Stimulated activated memory B cell treated with anti-CD40 and anti-IgM and Interleukin-4, amounts not matched to agents 10 μg/mL and 1 μg/mL and 100 μg/mL, for 72 hours (primary cell): ENCODE measurements at places on chromosomes 7 and 10.
A peak's percentile ranks its signal among the peaks of the same experiment; 100 is the strongest.

- peak; percentile 27 for ATAC-seq
Observed at GRCh38 chr7:5626498-5626897, 155.0 kb downstream of the RNF216 start.

DNA sequence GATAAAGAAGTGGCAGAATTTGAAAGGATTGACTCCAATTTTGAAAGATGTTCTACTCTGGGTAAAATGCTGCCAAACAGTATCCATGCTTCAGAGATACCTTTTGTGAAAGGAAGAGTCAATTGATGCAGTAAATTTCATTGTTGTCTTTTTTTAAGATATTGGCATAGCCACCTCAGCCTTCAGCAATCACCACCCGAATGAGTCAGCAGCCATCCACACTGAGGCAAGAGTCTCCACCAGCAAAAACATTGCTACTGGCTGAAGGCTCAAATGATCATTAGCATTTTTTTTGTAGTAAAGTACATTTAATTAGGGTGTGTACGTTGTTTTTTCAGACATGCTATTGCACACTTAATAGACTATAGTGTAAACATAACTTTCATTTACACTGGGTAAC lies 31.7 kb upstream of the CYP26C1 start:
- ATAC-seq: no peak

GRCh38 chr7:90276033-90276728 lies 31.2 kb downstream of the CFAP69 start:
- ATAC-seq: no peak

- no peak for ATAC-seq
Observed at GRCh38 chr7:99731638-99732374, 3.2 kb downstream of the CYP3A7 start.

- no peak for ATAC-seq
Observed at GRCh38 chr10:71999360-72000072, 35.3 kb downstream of the CHST3 start.

DNA sequence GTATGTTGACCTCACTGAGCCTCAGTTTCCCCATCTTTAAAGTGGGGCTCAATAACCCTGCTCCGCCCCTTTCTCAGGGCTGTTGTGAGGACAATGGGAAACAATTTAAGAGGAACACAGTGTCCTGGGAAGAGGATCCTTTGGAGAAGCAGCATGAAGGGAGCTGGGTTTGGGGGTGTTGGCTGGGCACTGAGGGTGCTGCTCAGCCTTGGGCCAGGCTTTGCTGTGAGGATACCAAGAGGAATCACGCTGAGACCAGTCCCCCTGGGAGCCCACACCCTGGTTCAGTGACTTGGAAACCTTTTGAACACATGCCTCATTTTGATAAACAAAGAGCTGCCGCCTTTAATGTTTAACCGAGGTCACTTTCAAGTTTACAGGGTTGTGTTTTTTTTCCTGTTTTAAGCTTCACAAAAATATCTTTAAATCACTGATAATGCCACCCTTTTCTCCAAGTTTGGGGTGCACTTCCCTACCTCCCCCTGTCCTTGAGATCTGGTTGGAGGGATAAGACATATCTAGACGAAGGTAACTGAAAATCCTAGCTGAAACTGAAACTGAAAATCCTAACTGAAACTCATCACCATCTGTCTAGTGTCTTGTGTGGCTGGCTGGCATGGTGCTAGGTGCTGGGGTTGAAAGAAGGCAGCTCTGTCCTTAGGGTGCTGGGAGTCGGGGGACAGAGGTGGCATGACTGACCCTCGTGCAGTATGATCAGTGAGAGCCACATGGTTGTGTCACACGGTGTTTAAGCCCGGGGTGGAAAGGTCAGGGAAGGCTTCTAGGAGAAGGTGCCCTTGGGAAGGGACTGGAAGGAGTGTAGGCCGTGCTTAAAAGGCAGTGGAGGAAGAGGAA lies 27.7 kb downstream of the ZNF775 start:
- peak; percentile 66 for ATAC-seq

DNA sequence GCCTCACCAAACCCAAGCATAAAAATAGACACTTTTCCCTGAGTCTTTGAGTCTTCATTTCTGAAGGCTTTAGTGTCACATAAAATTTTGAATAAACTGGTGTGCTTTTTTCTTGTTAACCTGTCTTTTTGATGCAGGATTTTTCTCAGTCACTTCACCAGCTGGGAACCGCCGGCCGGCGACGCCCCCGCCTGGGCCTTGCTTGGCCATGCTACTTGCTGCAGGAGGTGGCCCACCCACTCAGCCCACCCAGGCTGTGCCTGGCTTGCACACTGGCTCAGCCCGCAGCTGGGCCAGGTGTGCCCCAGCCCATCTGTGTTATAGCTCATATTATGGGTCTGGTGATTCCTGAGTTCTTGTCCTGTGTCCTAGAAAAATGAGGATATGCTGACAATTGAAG lies 247.4 kb upstream of the CACNA2D1 start:
- no peak for ATAC-seq

GRCh38 chr7:85890244-85890811 lies 703.5 kb upstream of the SEMA3D start:
- no peak for ATAC-seq

DNA sequence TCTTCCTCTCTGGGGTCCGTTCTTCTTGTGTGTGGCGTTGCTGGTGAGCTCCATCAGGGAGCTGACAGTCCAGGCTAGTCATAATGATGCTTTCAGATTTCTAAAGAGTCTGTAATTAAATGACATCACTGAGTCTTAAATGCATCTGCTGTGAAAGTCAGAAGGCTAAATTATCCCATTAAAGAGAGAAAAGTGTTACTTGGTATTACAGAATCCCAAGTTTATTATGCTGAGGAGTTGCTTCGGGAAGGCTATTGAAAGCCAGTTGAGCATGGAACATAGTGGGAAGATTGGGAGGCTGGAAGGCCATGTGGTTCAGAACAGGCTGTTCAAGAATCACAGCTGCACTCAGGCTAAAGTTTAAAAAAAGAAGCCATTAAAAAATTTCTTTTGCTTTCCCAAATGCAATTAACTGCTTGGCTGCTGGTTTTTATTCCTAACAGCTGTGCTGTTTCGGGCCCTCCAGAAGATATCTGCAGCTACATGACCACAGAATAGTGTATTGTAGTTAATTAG lies 342.6 kb upstream of the LRGUK start:
- no peak for ATAC-seq

GRCh38 chr7:19932549-19933249 lies 159.3 kb upstream of the TMEM196 start:
- ATAC-seq: no peak

DNA sequence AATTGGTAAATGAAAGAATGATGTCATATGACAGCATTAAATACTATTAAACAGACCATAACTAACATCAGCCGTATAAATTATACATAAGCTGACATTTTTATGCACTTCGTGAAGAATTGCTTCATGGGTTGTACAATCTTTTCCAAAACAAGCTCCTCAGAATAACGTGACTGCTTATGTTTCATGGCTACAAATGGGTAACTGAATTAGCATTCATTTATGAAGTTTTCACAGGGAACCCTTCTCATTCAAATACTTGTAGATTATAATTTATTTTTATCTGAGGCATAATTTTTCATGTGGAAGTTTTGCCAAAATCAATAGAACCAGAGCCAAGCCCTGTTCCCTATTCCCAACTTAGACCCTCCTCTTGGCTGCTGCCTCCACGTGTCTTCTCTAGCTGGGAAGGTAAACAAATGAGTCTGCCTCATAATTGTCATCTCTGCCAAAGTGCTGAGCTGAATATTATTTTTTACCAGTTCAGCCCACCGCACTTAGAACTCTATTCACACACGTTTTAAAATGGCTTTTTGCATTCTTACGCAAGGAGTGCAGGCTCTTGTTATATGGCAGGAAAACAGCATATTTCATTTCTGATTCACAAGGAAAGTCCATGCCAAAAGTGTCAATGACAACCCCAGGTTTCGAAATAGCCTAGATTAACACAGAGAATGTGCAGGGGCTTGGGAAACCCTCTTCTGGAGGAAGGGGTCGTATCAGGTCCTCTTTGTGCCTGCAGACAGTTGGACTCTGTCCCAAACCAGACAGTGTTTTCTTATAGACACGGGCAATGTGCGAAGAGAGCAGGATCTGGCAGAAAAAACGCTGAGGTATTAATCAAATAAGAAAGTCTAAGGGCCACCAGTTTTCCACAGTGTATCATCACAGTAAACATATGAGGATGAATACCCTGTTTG lies 370.7 kb upstream of the MGMT start:
- no peak for ATAC-seq

- no peak for ATAC-seq
Observed at GRCh38 chr10:51377070-51377931, 303.0 kb downstream of the PRKG1 start.

GRCh38 chr10:110556969-110557601 lies 10.4 kb upstream of the SMC3 start:
- peak; percentile 57 for ATAC-seq

DNA sequence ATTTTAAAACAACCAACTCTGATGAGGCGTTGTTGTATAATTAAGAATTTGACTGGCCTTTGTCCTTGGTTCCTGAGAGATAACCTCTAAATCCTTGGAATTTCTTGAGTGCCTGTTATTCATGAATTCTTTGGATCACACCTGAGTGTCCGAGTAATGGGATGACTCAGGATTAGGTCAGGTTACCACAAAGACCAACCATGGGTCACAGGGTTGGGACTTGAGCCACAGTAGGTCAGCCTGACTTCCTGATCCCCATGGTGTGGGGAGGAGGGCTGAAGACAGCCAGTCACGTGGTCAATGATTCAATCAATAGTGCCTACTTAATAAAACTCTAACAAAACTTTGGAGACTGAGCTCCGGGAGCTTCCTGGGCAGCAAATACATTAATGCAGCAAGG lies 192.5 kb downstream of the GFRA1 start:
- no peak for ATAC-seq

DNA sequence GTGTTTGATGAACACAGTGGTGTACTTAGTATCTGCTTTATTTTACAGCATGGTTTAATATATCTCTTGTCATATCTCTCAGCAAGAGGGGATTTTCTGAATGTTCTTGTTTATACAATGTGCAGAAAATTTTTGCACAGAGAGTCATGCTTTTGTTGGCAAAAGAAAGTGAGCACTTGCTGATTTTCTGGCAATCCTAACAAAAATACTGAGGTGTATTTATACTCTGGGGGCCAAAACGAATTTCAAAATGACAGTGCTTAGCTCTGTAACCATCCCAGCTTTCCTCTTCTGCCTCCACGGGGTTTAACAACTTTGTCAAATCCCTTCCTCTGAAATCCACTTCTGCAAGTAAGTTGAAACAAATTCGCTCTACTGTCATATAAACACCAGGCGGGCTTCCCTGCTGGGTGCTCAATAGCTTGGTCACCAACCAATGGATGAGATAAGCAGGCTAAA lies 169.2 kb downstream of the NOC3L start:
- ATAC-seq: no peak

DNA sequence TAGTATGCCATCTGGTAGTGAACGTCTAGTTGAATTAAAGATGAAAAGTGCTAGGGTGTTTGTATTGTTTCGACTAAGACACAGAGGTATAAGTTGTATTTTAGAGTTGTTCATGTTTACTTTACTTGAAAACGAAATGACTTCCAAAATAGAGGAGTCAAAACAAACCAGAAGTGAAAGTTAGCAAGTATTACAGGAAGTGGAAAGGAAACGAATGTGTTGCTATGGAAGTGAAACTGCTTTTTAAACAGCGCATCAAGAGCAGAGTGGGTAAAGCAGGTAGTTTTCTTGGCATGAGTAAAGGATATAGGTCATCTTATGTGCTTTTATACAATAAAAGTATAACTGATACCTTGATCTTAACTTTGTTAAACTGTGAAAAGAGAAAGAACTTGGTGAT lies 20.0 kb upstream of the GALNTL5 start:
- peak; percentile 91 for ATAC-seq

- ATAC-seq: peak; percentile 79
Observed at GRCh38 chr7:43669286-43670081, 59.8 kb downstream of the COA1 start.

- no peak for ATAC-seq
Observed at GRCh38 chr10:104273899-104274575, 5.1 kb downstream of the GSTO2 start.

DNA sequence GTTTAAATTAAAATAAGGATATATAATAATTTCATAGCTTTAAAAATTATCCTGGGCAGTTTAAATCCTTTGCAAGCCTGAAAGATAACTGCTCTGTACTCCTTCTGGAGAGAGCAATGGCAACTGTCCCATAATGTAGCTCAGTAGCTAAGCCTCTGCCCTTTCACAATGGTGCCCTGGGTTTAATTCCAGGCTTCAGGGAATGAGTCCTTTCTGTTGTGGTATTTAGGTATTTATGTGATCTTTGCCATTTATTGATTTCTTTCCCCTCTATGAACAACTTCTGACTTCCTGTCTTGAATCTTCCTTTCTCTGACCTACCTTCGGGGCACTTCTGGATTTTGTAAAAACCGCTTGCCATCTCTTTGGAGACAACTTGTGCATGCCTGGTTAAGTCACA lies 773.2 kb downstream of the IPMK start:
- ATAC-seq: no peak

GRCh38 chr7:144057954-144058353 lies 9.2 kb downstream of the OR2A5 start:
- no peak for ATAC-seq

- no peak for ATAC-seq
Observed at GRCh38 chr7:132579260-132579899, 3.1 kb upstream of the PLXNA4 start.
